ENCODE measurements at places on chromosomes 2 and 18.

- no peak for DNase-seq
Measured at GRCh38 chr2:120736624-120737339, 1.1 kb downstream of the GLI2 start.

- no peak for DNase-seq
Measured at GRCh38 chr2:235170536-235171521, 219.0 kb downstream of the SH3BP4 start.

- no peak for DNase-seq
Measured at GRCh38 chr2:79717364-79718007, 204.6 kb downstream of the CTNNA2 start.

GRCh38 chr2:129242269-129242668, 737.2 kb upstream of the RAB6C start:
- no peak for DNase-seq

DNA sequence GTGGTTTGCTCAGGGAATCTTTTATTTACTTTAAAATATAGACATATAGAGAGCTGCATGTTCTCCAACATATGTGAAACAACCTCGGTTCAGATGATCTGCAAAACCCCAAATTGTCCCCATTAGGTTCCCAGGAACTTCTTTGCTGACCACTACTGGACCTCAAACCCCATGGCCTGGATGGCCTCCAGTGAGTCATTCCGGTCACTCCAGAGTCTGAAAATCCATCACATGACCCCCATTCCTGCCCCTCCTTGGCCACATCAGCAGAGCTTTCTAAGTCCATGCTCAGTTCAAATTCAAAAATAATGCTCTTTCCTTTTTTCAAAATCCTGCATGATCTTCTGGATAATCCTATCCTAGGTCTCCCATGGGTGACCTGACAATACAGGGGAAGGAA, 271.0 kb downstream of the TNS1 start:
- no peak for DNase-seq

DNA sequence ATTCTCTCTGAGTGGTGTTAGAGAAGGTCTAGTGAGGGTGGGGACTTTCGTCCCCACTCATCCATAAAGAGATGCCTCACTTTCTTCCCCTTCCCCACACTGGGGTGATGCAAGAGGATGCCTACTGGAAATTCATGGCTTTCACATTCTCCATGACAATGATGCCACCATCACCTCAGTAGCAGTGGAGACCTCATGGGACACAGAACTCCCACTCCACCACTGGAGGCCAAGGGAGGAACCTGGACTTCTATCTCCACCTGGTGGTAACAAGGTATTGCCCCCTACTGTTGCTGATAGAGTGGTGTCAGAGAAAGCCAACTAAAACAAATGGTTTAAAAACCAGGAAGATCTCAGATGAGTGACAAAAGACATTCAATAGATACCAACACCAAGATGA, 110.9 kb downstream of the INHBB start:
- DNase-seq, result no peak

- DNase-seq, result no peak
Measured at GRCh38 chr18:3345452-3345851, 83.5 kb downstream of the MYL12B start.
